ENCODE measurements at places on chromosomes 3 and 15. TPM values are rescaled to one million over a fixed set of nuclear protein-coding genes. Genes with fewer than 3 reads are reported as not detected.

PLSCR5 gene
- not detected for total RNA-seq

DNA sequence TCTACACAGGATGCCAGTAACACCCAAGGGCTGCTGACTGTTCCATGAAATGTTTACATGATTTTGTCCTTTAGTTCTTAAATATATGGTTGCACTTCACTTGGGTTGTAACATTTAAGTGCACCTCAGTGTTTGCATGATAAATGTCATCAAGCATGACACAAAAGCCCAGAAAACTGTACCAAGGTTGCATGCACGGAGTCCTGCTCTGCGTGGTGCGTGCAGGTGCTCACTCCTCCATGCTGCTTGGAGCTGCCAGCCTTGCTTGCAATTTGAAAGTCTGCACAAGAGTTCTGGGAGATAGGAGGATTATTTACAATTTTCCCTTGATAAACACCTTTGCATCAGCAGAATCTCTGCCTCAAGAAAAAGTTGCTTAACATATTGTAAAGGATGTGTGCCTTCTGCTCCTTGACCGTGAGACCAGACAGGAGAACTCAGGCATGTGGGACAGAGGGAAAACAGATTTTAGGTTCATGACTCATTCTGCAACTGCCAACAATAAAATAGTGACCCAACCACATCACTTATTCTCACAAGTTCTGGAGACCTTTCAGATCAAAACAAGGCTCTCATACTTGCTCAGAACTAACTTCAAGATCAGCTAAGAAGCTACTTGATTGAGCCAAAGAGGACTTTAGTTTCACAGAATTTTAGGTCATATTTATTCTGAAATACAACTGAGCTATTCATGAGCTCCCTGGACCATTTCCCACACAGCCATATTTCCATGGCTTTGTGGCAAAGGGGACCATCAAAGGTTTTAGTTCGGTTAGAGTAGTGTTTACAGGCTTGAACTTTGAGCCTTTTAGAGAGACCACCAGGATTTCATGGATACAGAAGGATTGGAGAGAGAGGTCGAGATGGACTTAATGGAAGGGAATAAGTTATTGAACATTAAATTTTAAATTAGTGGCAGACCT lies 128.4 kb upstream of the ZBED2 start:
- peak; percentile 70 for DNase-seq

DNA sequence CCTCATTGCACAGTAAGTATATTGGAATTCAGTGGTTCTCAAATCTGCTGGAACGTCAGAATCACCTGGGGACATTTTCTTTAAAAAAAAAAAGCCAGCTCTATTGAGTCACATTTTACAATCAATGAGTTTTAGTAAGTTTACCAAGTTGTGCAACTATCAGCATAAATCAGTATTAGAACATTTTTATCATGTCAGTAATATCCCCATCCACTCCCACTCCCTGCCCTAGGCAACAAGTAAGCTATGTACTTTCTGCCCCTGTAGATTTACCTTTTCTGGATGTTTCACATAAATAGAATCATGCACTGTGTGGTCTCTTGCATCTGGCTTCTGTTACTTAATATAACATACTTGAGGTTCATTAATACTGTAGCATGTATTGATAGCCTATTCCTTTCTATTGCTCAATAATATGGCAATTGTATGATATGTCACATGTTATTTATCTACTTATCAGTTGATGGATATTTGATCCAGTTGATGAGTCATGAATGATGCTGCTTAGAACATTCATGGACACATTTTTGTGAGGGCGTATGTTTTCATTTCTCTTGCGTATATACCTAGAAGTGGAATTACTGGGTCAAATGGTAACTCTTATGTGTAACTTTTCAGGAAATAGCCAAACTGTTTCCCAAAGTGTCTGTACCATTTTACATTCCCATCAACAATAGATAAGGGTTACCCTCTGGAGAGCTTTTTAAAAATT lies 180.5 kb downstream of the THSD4 start:
- DNase-seq, result peak; percentile 76

ENTPD3 gene
- not detected for total RNA-seq

DNA sequence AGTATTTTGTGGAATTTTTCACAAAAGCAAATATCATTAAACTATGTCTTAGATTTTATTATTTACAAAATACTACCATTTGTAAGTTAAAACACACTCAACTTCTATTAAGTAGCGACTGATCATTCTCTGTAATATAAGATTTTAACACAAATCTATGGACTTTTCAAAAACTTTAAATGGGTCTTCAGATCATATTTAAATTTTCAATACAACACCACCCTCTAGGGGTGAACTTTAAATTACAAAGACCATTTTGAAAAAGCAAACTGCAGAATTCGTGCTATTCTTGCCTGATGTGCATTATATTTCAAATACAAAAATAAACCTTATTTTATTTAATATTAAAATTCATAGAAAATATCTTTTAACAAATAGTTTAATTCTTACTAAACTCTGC lies 8.2 kb upstream of the VGLL4 start:
- DNase-seq, result peak; percentile 44

CADM2 gene
- total RNA-seq, result not detected

GRCh38 chr3:105821433-105821832 lies 47.4 kb downstream of the CBLB start:
- DNase-seq, result no peak

- DNase-seq, result peak; percentile 30
Measured at GRCh38 chr15:97759363-97759762, 201.1 kb upstream of the ARRDC4 start.

GOLGA6A gene
- not detected for total RNA-seq

DNA sequence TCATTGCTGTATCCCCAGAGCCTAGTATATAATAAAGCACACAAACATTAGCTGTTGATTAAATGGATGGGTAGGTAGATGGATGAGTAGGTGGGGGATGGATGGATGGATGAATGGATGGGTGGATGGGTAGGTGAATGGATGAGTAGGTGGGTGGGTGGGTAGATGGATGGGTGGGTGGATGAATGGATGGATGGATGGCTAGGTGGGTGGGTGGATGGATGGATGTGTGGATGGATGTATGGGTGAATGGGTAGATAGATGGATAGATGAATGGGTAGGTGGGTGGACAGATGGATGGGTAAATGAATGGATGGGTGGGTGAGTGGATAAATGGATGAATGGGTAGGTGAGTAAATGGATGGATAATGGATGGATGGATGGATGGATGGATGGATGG lies 30.2 kb upstream of the NSMCE3 start:
- DNase-seq, result no peak
